ENCODE measurements at places on chromosomes 12 and 14.
A peak's percentile ranks its signal among the peaks of the same experiment; 100 is the strongest.

DNA sequence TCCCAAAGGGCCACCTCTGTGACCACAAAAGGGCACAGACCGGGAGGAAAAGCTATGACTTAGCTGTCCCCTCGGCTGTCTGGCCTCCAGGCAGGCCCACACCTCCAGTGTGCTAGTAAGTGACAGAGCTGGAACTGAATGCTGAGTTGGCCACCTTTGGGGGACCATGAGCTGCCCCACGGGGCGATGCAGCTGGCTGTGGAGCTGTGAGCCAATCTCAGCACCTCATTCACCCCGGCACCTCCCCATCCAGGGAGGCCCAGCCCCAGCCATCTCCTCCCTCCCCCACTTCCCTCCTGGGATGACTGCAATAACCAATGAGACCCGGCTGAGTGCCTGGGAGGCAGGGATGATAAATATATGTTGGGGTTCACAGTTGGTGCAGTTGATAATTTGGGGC is 12.2 kb upstream of the TESC start:
- DNase-seq = no peak

- peak; percentile 85 for DNase-seq
These were observed 5.6 kb upstream of the LBHD2 start for GRCh38 chr14:103078420-103078749.

DNA sequence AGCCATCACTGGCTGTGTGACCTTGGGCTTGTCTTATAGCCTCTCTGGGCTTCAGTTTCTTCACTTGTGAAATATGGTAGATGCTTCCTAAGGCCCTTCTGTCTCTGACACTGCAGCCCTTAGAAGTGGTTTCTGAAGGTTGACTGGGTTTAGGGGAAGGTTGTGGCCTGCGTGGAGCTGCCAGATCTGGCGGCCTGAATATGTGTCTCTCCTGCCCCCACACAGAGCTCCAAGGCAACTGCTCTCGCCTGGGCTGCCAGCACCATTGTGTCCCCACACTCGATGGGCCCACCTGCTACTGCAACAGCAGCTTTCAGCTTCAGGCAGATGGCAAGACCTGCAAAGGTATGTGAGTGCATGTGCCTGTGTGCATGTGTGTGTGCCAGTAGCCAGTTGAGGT is 4.0 kb downstream of the LRP1-AS start:
- no peak for DNase-seq

GRCh38 chr12:71478270-71478669 is 38.7 kb downstream of the LGR5 start:
- no peak for DNase-seq

DNA sequence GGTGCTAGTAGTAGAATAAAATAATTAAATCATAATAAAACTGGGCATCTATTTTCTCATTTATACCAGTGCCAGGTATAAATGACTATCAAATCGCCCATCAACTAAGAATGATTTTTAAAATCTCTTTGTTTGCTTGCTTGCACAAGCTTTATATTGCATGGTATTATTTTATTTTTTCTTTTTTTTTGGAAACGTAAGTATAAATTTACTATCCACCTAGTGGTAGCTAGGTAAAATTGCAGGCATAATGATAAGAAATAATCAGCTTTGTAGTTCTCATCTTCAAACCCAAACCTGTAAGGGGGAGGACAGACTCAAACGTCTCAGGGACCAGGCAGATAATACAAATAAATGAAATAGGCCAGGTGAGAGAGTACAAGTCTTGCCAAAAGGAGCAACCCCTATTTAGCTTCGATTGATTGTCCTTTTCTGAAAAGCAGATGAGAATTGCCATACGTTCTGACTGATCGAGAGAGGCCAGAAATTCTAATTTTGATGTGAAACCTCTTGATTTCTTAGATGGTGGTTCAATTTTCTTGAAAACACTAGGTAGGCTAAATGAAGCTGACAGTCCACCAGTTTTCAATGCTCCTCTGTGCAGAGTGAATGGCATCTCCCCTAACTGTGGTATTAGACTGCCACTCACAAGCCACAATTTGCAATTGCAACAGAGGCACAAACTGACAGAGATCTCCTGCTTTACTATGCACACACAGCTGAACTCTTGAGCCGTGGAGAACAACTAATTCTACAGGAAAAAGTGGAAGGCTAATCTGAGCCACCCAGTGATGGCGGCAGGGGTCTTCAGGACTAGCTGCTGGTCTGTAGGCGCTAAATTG is 189.3 kb downstream of the DACT1 start:
- no peak for DNase-seq

GRCh38 chr14:99930420-99931274 is 134.6 kb upstream of the EVL start:
- DNase-seq = peak; percentile 57

DNA sequence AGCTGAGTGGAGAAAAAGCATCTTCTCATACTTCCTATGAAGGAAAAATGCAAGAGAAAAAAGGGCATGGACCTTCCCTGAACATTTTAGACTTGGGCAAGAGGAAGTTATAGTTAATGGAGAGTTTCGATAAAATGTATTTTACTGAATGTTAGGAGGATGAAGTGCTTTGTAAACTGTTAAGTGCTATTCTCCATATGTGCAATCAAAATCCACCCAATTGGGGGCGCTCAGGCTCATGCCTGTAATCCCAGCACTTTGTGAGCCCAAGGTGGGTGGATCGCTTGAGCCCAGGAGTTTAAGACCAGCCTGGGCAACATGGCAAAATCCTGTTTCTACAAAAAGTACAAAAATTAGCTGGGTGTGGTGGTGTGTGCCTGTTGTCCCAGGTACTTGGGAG is 1.9 kb upstream of the CNPY2 start:
- DNase-seq = no peak

- DNase-seq = no peak
These were observed 372.3 kb downstream of the RPL10L start for GRCh38 chr14:46279327-46279726.

GRCh38 chr12:111757361-111758119 is 9.2 kb upstream of the ALDH2 start:
- peak; percentile 62 for DNase-seq

DNA sequence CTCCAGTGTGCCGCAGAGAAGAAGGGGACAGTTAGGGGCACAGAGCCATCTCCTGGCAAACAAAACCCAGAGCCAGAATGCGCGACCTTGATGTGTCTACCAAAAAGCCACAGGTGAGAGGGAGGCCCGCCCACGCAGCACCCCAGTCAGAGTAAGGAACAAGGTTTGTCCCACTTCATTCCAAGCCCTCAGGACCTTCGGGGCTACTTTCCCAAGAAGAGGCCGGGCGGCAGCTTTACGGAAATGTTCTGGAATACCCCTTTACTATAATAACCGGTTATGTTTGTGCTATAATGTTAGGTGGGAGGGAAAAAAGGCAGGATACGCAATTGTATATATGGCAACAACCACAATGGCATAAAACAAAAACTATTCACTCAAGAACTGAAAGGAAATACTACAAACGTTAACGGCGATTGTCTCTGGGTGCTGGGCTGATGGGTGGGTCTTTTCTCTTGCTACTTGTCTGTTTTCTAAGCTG is 12.3 kb downstream of the CCDC88C start:
- DNase-seq = no peak

DNA sequence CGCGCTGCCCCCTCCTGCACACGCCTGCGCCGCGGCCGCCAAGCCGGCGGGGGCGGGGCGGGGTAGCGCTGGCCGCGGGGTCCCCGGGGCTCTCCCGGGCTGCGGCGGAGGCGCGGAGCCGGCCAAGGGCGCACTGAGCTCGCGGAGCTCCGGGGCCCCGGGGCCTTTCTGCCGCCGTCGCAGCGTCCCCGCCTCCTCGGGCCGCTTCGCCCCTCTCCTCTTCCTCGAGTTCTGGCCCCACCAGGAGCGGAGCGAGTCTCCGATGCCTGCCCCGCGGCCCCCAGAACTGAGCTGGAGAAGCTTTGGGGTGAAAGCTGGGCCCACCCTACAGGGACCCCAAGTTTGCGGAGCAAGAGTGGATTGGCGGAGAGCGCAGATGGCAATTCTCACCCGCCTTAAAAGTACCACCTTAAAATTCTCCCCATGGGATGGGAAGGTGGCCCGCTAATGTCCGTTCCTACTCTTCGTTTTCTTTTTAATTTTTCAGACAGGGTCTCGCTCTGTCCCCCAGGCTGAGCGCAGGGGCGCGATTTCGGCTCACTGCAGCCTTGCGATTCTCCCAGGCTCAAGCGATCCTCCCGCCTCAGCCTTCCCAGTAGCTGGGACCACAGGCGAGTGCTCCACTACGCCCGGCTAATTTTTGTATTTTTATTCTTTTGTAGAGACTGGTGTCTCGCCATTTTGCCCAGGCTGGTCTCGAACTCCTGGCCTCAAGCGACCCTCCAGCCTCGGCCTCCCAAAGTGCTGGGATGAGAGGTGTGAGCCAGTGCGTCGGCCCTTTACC is 129.6 kb downstream of the NDUFA12 start:
- no peak for DNase-seq

DNA sequence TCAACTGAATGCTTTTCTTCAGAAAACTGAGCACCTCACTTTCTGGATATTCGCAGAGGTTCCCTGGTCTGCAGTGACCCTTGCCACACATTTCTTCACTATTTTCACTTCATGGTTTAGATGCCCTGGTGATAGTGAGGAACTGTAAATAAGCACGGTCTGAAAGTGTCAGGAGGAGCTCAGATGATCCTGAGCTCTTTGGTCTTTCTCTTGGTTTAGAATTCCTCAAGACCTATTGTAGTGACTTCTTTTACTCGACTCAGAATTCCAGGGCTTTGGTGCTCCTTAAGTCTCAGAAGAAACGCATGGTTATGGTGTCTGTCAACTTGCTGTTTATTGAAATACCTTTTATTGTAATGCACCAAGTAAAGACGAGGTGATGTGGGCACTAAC is 84.0 kb downstream of the SAMD4A start:
- DNase-seq = no peak

- DNase-seq = no peak
These were observed 3.2 kb downstream of the TMEM19 start for GRCh38 chr12:71688961-71689570.

DNA sequence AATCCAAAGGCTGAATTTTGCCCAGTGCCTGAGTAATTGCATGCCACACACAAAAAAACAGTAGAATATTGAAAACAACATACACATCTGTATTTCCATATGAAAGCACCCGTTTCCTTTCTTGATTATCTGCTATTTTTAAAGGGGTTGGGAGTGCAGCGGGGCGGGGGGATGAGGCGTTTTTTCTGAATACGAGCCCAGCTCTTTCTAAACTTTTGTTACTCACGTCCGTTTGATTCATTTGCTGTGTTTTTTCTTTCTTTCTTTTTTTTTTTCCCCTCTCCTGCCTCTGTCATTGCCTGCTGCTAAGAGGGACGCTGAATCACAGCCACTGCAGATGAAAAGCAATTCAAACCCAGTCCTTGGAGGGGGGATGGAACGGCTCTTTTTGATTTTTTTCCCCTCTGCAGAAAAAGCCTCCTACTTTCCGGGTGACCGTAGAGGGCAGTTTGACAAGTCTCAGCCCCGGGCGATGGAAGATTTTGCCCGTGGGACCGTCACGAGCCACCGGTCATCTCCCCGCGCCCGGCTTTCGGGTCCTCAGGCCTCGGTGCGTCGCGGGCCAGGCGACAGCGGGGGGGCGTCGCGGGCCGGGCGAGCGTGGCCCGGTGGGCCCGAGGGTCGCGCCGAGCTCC is 572 bp upstream of the RASSF8 start:
- DNase-seq = no peak

GRCh38 chr14:62885451-62885850 is 159.8 kb downstream of the KCNH5 start:
- DNase-seq = no peak

- no peak for DNase-seq
These were observed 805.2 kb downstream of the BCL11B start for GRCh38 chr14:98466807-98467206.

- DNase-seq = no peak
These were observed 46.6 kb downstream of the SUSD6 start for GRCh38 chr14:69657950-69658355.

DNA sequence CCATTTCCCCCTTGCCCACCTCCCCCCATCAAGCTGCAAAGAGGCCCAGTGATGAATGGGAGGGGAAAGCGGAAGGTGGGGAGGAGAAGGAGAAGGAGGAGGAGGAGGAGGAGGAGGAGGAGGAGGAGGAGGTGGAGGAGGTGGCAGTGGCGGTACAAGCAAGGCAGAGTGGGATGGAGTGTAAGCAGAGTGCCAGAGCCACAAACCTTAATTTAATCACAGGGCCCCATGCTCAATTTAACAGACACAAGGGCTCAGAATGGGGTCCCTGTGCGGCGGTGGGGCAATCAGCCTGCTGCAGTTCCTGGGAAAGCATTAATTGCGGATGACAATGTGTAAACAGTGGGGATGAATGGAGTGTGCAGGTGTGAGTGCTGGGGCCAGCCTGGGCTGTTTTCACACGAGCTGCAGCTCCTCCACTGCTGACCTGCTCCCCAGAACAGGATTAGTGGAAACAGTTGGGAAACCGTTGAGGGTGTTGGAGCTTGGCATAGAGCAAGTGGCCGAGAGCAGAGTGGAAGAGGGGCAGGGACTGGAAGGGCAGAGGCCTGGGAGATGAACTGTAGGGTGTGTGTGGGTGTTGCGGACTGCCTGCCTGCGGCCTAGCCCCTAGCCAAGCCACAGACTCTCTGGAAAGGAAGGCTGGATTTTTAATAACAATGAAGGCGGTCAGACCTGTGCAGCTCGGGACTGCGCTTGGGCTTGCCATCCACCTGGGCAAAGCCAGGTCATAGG is 36.4 kb upstream of the SMOC1 start:
- no peak for DNase-seq

DNA sequence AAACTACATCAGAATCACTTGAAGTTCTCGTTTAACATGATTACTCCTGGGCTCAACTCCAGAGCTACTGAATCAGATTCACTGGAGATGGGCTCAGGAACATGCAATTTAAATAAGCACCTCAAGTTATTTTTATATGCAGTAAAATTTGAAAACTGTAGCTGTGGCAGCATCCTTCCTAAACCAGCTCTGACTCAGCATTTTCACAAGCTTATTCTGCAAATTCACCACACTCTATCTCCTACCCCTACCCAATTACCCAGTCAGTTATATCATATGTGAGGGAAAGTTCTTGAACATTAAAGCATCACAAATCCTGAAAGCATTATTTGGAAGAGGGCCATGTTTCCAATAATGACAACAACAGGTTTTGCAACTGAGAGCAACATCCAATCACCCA is 24.2 kb upstream of the LRRC9 start:
- DNase-seq = no peak

GRCh38 chr12:45216230-45216982 is 511 bp downstream of the ANO6 start:
- DNase-seq = peak; percentile 62

DNA sequence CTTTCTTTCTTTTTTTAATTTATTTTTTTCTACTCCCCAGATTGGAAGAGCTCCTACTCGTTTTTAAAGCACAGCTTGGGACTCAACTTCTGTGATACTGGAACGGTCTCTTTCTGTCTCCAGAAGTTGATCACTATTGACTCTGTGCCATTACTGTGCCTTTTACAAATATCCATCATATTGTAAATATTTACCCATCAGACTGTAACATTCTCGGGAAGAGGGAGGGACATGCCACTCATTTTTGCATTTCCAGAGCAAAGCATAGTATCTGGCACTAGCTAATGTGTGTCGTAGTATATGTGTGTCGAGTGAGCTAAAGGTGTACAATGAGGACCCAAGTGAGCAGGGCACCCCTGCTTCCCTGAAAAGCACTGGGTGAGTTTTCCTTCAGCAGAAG is 24.0 kb upstream of the GSG1 start:
- DNase-seq = no peak
